Activated CD4-positive, alpha-beta memory T cell treated with anti-CD3 and anti-CD28 coated beads for 36 hours (primary cell): ENCODE measurements at places on chromosomes 11 and 22.
A peak's percentile ranks its signal among the peaks of the same experiment; 100 is the strongest.

DNA sequence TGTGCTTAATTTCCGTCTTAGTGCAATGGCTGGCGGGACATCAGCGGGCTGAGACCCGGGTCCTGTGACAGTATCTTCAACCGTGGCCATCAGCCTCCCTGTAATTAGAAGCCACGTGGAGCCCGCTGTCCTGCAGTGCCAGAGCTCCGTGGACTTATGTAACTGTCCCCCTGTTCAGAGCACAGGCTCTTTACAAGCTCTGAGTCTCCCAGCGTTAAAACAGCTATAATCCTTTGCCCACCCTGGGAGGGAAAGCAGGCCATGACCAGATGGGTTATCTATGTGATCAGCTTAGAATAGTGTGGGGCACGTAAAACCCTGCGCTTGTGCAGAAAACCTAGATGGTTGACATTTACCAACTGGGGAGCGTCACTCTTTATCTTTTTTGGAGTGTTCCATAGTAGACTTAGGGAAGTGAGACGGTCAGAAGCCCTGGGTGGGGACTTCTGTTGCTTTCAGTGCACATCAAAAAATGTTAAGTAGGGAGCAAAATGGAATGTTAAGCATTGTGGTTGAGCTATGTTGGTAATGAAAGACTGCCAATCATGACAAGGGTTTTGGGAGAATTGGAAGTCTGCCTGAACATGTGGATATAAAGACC lies 103.5 kb upstream of the CADM1 start:
- DNase-seq = no peak

- peak; percentile 89 for DNase-seq
Measured at GRCh38 chr11:65013888-65014725, at the start of gene ARL2. Gene ARL2, plus strand, starts transcription at chr11:65014160. Its CDS starts 48 bp downstream, at chr11:65014208.

DNA sequence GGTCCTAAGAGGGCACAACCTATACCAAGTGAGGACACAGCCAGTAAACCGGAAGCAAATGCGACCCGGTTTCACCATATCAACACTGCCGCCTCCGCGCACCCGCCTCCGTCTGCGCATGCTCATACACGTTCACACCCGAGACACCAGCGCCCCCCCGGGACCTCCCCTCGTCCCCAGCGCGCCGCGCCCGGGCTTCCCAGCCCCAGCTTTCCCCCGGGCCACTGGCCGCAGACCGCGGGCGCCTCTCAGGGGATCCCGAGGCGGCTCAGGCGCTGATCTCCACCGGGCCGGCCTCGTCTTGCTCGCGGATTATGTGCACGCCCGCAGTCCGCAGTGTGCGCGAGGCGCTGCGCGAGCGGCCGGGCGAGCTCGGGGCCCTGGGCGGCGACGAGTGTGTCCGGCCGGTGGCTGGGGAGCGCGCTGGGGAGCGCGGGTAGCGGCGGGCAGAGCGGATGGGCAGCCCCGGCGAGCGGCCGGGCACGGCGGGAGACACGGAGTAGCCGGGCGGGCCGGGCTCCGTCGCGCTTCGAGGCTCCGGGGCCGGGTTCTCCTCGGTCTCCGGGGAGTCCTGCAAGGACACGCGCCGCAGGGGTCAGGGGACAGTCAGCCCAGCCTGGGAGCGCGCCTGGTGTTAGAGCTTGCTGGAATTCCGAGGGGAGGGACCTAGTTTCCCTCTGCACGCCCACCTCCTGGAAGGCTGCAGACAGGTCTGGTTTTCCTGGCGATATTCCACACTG lies 2.0 kb downstream of the HEPN1 start:
- DNase-seq = peak; percentile 80

- DNase-seq = no peak
Measured at GRCh38 chr11:66448523-66448922, 9.9 kb upstream of the MRPL11 start.

DNA sequence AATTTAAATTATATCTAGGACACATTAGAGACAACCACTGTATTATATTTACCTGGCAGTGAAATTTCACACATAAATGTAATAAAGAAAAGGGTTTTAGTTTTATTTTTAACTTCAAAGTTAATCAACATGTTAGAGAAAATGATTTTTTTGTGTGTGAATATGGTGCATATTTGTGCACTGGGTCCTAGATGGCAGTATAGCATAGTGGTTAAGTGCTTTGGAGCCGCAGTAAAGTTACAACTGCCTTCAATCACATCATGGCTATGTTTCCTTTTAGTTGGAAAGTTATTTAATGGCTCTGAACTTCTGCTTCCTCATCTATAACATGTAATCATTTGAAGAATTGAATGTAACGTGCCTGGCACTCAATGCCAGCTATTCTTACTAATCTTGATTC lies 108.9 kb upstream of the DDI1 start:
- no peak for DNase-seq

- DNase-seq = no peak
Measured at GRCh38 chr11:36313750-36314433, 17.8 kb downstream of the PRR5L start.

GRCh38 chr11:17734986-17735817 lies 621 bp downstream of the KCNC1 start:
- DNase-seq = peak; percentile 58

GRCh38 chr11:109112821-109113280 lies 309.1 kb upstream of the C11orf87 start:
- no peak for DNase-seq

- DNase-seq = no peak
Measured at GRCh38 chr11:108985945-108986279, 321.0 kb downstream of the DDX10 start.

DNA sequence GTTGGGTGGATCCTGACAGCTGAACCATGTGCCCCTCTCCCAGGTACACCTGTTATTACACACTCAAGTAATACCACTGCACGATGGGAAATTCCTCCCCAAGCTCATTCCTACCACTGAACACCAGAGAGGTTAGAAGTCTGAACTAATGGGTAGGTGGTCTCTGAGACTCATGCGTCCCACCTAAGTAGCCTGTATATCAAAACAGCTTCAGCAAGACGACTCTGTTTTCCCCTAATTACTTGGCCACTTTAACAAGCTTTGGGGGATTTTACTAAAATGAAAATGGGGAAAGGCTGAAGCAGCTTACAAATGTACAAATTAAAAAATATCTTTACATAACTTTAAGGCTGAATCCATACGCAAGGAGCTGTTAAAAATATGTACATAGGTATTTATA lies 29.4 kb downstream of the LGR4 start:
- no peak for DNase-seq
